ENCODE measurements at places on chromosomes 2 and 18.

GRCh38 chr2:187851955-187852561 lies 297.8 kb upstream of the TFPI start:
- no peak overlapping the region for H3K27ac ChIP-seq
- no peak overlapping the region for H3K4me3 ChIP-seq
- H3K27me3 ChIP-seq, result no peaks in the 10 kb centered on the region
- H3K4me1 ChIP-seq, result no peaks in the 10 kb centered on the region

DNA sequence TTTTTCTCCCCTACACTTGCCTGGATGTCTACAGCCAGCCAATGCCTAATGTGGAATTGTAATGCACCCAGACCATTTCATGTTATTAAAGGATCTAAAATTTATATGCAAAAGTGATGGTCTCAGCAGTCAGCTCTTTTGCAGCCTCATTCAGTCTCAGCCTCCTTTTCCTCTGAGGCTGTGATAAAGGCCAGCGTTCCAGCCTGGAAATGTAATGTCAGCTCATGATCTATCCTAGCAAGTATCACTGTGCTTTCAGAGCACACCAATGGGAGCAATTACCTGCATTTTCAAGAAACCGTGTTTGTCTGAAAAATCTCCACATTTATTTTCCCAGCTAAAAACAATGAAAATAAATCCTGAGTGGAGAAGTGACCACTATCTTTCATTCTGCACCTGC lies 274.6 kb downstream of the CDH20 start:
- DNase-seq, result no peak
- H3K27me3 ChIP-seq, result peaks cover 34% of the 10 kb centered on the region
- no peaks in the 10 kb centered on the region for H3K36me3 ChIP-seq
- H3K4me3 ChIP-seq, result no peak overlapping the region
- no peak overlapping the region for H3K27ac ChIP-seq

GRCh38 chr18:6593142-6593885 lies 136.2 kb upstream of the ARHGAP28 start:
- no peaks in the 10 kb centered on the region for H3K4me1 ChIP-seq
- no peak for DNase-seq
- H3K27ac ChIP-seq, result no peak overlapping the region
- no peaks in the 10 kb centered on the region for H3K36me3 ChIP-seq

- H3K36me3 ChIP-seq, result no peaks in the 10 kb centered on the region
- H3K27me3 ChIP-seq, result no peaks in the 10 kb centered on the region
- H3K4me1 ChIP-seq, result peaks cover 7% of the 10 kb centered on the region
- DNase-seq, result no peak
Measured at GRCh38 chr2:189348369-189348768, 92.9 kb upstream of the WDR75 start.

GRCh38 chr2:4656326-4656725 lies 953.0 kb downstream of the DCDC2C start:
- no peak overlapping the region for H3K27ac ChIP-seq
- H3K36me3 ChIP-seq, result no peaks in the 10 kb centered on the region
- no peaks in the 10 kb centered on the region for H3K4me1 ChIP-seq
- no peaks in the 10 kb centered on the region for H3K27me3 ChIP-seq
- no peak overlapping the region for H3K4me3 ChIP-seq

Measured in activated T-helper 2 cell treated with anti-CD3 and anti-CD28 coated beads, Interferon-gamma antibody, Interleukin-2, Interleukin-4, amounts not matched to agents 10 μg/mL and 5 μg/mL and 100 μg/mL, durations not matched to agents 14 hours and 24 hours and 36 hours (primary cell).